ENCODE measurements at places on chromosomes 6 and 20.

GRCh38 chr6:157813191-157813590, 9.9 kb upstream of the SNX9 start:
- no peak for DNase-seq

GRCh38 chr20:50726955-50727791, 4.2 kb upstream of the PARD6B start:
- DNase-seq: no peak

- no peak for DNase-seq
Measured at GRCh38 chr6:75747152-75747992, 1.7 kb upstream of the MYO6 start.

DNA sequence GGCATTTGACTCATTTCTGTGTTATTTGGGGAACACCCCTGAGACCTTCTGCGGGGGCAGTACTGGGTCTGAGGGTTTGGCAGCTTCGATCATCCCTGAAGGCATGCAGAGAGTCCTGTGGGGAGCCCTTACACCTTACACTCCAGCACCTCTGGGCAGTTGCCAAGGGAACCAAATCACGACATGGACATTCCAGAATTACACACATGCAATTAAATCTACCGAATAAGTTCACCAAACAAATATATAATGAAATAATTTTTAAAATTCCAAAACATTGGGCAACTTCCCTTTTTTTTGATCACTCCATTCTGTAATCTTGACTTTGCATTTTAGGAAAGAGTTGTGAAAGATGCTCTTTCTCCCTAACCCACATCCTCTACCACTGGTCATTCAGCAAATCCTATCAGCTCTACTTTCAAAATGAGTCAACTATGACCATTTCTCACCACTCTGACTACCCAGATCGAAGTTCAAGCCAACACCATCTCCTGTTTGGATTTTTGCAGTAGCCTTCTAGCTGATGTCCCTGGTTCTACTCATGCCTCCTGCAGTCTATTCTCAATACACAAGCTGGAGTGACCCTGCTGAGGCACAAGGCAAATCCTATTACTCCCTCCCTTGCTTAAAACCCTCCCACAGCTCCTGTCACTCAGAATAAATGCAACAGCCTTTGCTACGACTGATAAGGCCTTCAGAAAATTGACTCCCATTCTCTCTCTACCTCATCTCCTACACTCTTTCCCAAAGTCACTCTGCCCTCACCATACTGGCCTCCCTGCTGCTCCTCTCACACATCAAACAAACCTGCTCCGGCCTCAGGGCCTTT, 533.3 kb downstream of the HACE1 start:
- DNase-seq: no peak

- no peak for DNase-seq
Measured at GRCh38 chr6:19492636-19493405, 344.3 kb upstream of the ID4 start.
